ENCODE measurements at places on chromosomes 5 and 9. TPM values are rescaled to one million over a fixed set of nuclear protein-coding genes. Genes with fewer than 3 reads are reported as not detected.

GRCh38 chr9:92142329-92142728 lies 27.1 kb upstream of the SPTLC1 start:
- H3K4me1 ChIP-seq, result peaks cover 8% of the 10 kb centered on the region
- peaks cover 46% of the 10 kb centered on the region for H3K27me3 ChIP-seq
- no peaks in the 10 kb centered on the region for H3K36me3 ChIP-seq
- no peak overlapping the region for H3K4me3 ChIP-seq
- DNase-seq, result no peak

DNA sequence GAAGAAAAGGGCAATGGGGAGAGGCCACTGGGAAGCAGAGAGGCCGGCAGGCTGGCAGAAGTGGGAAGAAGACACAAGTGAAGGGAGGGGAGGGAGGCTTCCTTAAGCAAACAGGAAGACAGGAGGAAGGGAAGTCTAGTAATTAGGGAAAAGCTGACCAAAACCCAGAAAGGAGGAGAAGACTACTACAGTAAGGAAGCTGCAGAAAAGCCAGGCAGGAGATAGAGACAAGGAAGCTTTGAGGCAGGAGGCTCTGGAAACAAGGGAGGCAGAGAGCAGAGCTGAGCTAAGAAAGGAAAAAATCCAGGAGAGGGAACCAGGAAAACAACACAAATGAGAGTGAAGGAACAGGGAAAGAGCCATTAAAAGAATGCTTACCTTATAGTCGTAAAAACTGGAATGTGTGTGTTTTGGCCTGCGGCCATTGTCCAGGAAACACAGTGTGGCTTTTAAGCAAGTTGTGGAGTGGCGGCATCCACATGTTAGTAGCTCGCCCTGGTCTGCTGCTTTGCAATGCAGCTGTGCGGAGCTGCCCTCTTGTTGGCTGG lies 317.1 kb upstream of the CLINT1 start:
- DNase-seq, result no peak
- peaks cover 19% of the 10 kb centered on the region for H3K4me1 ChIP-seq
- H3K27me3 ChIP-seq, result peaks cover 39% of the 10 kb centered on the region
- no peaks in the 10 kb centered on the region for H3K36me3 ChIP-seq
- peak overlapping the region; percentile 26 for H3K27ac ChIP-seq

DNA sequence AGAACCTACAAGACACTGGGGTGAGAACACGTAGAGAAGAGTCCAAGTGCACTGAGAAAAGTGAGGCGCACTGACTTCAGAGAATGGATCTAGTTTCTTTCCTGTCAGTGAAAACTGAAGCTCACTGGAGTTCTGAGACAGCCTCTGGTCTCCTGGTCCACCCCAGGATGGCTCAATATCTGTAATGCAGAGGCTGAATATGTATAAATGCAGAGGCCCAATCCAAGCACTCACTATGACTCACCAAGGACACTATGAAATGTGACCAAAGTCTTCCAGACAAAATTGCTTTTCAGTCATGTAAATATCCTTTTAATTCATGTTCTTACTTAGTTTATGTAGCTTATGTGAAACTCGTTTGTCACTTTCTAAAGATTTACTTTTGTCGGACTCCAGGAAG lies 53.8 kb downstream of the NFIB start:
- H3K27ac ChIP-seq, result no peak overlapping the region
- H3K27me3 ChIP-seq, result no peaks in the 10 kb centered on the region
- no peaks in the 10 kb centered on the region for H3K36me3 ChIP-seq

- no peaks in the 10 kb centered on the region for H3K4me1 ChIP-seq
- no peak overlapping the region for H3K27ac ChIP-seq
- H3K4me3 ChIP-seq, result no peak overlapping the region
- H3K27me3 ChIP-seq, result no peaks in the 10 kb centered on the region
- DNase-seq, result no peak
Measured at GRCh38 chr9:96258967-96259366, 43.0 kb downstream of the HSD17B3 start.

Gene HAVCR1
- total RNA-seq, result 1.2 TPM

Gene SPATA31C1
- not detected for total RNA-seq

GRCh38 chr9:133380734-133381133 lies 4.6 kb downstream of the STKLD1 start:
- H3K27me3 ChIP-seq, result no peaks in the 10 kb centered on the region
- peaks cover 7% of the 10 kb centered on the region for H3K4me1 ChIP-seq
- H3K36me3 ChIP-seq, result no peaks in the 10 kb centered on the region
- no peak overlapping the region for H3K27ac ChIP-seq
- no peak overlapping the region for H3K4me3 ChIP-seq

Gene DMRT3
- 0.53 TPM for total RNA-seq

- H3K4me3 ChIP-seq, result no peak overlapping the region
- DNase-seq, result no peak
- peaks cover 8% of the 10 kb centered on the region for H3K4me1 ChIP-seq
Measured at GRCh38 chr9:37390759-37391158, 31.7 kb upstream of the GRHPR start.

Gene ALDH1A1
- 188 TPM for total RNA-seq

Gene ESM1
- not detected for total RNA-seq

- H3K4me1 ChIP-seq, result peaks cover 38% of the 10 kb centered on the region
- peak overlapping the region; percentile 40 for H3K4me3 ChIP-seq
- no peak for DNase-seq
Measured at GRCh38 chr9:125750627-125751011, 3.4 kb downstream of the PBX3 start.
